ENCODE measurements at places on chromosomes 7 and 10.

DNA sequence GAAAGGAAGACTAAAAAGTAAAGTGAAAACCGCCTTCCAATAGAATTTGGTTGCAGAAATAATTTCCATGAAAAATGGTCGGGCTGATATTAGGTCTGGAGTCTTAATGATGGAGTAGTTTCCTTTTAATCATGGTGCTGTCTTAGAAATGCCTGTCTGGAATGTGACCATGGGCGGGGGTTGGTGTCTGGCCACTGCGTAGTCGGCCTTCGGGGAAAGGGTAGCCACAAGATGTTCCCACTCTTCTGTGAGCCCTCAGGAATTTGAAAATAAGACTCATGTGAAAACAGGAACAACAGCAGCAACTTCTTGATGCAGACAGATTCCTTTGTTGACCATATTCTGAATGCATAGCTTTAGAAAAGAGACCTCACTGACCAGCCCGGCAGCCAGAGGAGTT is 176.8 kb downstream of the KIAA1217 start:
- DNase-seq, result no peak

GRCh38 chr7:69596723-69597277 is 1.5 kb upstream of the AUTS2 start:
- DNase-seq, result no peak

- DNase-seq, result no peak
Observed at GRCh38 chr10:7458556-7458955, 47.7 kb upstream of the SFMBT2 start.

GRCh38 chr10:11515596-11516430 is 95.6 kb downstream of the USP6NL start:
- peak; percentile 82 for DNase-seq

DNA sequence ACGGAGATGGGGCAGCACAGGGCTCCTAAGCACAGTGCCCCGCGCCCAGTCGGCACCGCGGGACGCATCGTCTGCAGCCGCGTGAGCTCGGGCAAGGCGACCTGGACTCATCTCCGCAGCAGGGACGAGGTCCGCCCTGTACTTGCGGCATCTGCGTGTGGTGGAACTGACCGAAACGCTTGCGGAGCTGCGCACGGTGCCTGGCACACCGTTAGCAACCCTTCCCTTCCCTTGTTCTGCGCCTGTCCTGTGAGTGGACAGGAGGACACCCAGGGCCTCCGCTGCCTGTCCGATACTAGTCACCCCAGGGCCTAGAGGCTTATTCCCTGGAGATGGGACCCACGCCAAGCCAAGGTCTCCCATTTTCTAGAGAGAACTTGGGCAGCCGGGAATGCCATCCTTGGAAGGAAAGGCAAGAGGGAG is 98.5 kb downstream of the WDR11 start:
- no peak for DNase-seq

- DNase-seq, result no peak
Observed at GRCh38 chr7:22935269-22935668, 78.7 kb downstream of the HYCC1 start.

- no peak for DNase-seq
Observed at GRCh38 chr7:24715171-24715570, 42.1 kb downstream of the GSDME start.

DNA sequence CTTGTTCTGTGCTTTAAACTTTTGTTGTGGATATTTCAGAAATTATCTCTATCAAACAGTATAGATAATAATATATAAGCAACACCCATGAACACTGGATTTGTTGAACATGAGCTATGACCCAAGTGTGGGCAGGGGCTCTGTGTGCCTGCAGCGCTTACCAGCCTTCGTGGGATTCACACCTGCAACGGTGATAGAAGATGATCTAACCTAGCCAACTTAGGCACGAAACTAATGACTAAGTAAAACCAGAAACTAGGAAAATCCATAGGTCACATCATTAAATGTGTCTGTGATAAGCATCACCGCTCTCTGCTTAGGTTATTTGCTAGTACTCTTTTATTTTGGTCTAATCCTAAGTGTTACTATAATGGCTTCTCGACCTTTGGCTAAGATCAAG is 18.0 kb downstream of the SPAG6 start:
- DNase-seq, result no peak

- DNase-seq, result no peak
Observed at GRCh38 chr10:84333864-84334451, 5.6 kb downstream of the CCSER2 start.

GRCh38 chr10:49359349-49360270 is 36.3 kb downstream of the DRGX start:
- DNase-seq, result no peak

DNA sequence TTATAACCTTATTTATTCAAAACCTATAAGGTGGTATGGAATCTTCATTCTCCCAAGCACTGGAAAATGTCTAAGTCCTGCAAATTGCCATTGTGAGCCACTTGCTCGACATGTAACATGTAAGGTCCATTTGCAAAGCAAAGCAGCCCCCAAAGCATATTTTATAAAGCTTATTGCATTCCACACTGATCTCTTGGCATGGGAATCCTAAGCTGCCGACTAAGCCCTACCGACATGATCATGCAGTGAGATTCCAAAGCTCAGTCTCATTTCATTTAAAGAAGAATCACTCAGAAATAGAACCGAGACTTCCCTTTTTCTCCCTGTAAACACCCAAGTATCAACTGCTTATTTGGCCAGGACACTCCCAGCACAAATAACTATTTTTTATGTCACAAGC is 333.4 kb upstream of the MYO3A start:
- DNase-seq, result no peak

GRCh38 chr10:112279433-112279832 is 3.8 kb upstream of the TECTB start:
- DNase-seq, result no peak

GRCh38 chr10:120076996-120077706 is 184.6 kb downstream of the SEC23IP start:
- no peak for DNase-seq

- no peak for DNase-seq
Observed at GRCh38 chr7:37128327-37129034, 320.2 kb downstream of the ELMO1 start.

GRCh38 chr7:88346357-88346756 is 39.7 kb upstream of the STEAP4 start:
- DNase-seq, result no peak

DNA sequence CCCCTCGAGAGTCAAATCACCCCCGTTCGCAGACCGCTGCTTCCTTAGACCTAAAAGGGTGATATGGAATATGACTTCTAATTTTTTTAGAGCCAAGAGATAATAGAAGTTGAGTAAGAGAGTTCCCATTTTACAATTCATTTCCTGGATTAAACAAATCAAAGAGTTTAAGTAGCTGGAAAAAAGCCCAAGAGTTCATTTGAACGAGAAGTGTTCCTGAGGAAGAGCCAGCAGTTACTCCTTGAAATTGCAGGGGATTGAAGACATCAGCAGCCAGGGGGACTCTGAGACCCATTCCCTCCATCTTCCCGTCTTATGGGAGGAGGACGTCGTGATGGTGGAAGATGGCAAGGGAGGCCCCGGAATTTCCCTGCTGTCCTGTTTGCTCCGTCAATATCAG is 277.0 kb downstream of the WDR11 start:
- no peak for DNase-seq

- no peak for DNase-seq
Observed at GRCh38 chr10:43479275-43479674, 42.4 kb downstream of the ZNF487 start.

DNA sequence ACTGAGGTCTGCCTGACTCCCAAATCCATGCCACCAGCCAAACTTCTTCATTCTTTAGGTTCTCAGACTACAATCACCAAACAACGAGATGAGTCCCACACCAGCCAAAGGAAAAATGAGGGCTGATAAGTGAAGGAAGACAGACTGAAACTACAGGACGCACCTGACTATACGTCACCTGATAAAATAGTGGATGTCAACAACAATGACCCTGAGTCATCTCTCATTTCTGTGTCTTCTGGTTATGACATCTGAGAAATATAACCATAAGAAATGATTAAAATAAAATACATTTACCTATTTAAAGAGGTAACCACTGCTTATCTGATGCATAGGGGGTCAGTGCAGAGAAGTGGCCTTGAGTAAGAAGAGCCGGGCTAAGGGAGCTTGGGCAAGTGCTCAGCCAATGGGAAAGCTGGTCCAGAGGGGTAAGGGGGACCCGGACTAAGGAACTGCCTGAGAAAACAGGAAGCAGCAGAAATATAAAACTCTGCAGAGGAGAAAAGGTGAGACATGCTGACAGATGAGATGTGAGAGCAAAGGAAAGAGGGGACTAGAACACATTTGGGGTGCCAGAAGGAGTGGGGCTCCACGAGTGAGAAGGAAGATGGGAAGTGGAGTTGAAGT is 51.8 kb downstream of the HIPK2 start:
- no peak for DNase-seq

Measured in hematopoietic multipotent progenitor cell treated with erythropoietin and hydrocortisone succinate and interleukin-3 and kit ligand, for 15 days (in vitro differentiated cells).